ENCODE measurements at places on chromosomes 4 and X.

- peak; percentile 98 for DNase-seq
Measured at GRCh38 chr4:158873795-158874401, 105.1 kb downstream of the FNIP2 start.

GRCh38 chr4:38982361-38983095 lies 49.7 kb downstream of the TMEM156 start:
- DNase-seq = no peak

GRCh38 chrX:76439188-76439587 lies 11.7 kb downstream of the MAGEE1 start:
- DNase-seq = no peak

DNA sequence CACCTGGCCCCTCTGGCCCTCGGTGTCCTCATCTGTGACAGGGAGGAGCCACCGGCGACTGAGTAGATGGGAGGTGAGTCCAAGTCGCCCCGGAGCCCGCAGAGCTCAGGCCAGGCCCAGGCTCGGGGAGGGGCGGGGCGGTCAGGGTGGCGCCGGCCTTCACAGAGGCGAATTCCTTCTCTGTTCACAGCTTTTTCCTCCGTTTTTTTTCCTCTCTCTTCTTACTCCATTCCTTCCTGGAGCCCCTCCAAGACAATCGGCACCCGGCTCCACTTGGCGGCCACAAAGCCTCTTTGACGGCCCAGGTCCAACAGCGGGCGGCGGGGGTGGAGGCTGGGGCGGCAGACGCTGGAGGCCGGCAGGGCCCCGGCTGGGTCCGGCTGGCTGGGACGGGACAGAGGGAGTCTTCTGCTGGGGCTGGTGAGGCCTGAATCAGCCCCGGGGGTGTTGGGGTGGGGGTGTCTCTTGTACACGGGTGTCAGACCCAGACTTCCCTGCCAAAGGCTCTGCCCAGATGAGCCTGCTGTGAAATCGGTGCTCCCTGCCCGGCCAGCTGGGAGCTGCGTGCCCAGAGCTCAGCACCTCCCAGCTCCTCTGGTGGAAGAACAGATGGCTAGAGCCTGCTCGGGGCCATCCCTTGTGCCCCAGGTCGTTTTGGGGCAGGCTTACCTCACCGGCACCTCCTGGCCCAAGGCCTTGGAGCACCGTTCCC lies 22.6 kb downstream of the FGFRL1 start:
- no peak for DNase-seq

- no peak for DNase-seq
Measured at GRCh38 chr4:72365016-72365415, 204.0 kb downstream of the ADAMTS3 start.

- no peak for DNase-seq
Measured at GRCh38 chr4:3801521-3801920, 35.3 kb downstream of the ADRA2C start.

DNA sequence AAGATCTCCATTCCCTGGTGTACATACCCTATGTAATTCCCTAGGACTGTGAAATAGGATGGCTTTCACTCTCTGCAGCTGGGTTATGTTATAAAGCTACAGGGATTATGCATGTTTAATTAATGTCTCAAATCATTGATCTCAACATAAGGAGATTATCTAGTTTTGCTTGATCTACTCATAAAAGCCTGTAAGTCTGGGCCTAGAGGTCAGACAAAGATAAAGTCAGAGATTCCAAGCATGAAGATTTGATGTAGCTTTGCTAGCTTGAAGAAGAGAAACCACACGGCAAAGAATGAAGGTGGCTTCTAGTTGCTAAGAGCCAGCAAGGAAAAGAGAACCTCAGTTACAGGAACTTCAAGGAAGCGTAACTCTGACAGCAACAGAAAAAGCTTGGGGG lies 456.9 kb downstream of the CCSER1 start:
- no peak for DNase-seq

DNA sequence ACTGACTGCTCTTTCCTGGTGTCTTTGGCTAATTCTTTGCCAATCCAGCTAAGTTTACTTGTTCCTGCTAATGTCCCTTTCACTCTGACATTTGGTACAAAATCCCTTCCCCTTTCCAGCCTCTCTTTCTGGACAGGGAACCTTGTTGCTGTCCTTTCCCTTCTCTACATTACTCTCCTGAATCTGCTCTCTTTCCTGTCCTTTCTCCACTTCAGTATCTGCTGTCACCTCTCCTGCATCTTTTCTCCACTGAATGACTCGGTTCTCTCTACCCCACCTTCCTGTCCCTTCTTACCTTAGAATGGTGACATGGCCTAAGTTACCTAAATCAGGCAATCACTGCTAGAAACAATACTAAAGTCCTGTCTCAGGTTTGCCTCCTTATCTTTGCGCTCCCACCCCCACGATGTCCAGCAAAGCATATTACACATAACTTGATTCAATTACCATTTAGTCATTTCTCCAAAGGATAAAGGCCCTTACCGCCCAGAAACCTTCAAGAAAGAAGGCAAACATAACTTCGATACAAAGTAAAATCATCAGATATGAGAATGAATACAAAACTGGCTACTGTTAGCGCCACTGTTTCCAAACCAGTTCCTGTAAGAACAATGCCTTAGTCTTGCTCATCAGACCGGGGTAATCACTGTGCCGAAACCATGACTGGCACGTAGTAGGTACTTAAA lies 890 bp downstream of the BOD1L1 start:
- no peak for DNase-seq

GRCh38 chr4:13599159-13599558 lies 28.4 kb downstream of the BOD1L1 start:
- no peak for DNase-seq

DNA sequence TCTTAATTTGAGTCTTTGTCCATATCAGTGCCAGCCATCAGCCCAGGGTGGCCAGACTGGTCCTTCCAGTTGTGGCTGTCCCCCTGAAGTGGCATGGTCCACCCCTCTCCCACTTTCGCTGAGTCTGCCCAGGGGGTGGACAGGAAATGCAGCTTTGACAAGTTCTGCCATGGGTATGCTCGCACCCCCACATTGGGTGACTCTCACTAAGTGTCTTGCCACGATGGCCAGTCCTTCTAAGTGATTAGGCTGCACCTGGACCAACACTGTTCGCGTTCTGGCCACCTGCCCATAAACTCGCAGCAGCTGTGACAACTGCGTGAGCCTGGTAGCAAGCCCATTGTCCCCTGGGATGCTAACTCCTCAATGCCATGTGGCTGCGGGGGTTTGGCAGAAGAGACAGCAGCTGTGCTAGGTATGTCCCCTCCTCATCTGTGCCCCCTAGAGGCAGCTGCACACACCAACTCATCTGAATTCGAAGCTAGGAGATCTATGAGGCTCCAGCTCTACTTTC lies 10.0 kb upstream of the LNX1 start:
- DNase-seq = no peak

DNA sequence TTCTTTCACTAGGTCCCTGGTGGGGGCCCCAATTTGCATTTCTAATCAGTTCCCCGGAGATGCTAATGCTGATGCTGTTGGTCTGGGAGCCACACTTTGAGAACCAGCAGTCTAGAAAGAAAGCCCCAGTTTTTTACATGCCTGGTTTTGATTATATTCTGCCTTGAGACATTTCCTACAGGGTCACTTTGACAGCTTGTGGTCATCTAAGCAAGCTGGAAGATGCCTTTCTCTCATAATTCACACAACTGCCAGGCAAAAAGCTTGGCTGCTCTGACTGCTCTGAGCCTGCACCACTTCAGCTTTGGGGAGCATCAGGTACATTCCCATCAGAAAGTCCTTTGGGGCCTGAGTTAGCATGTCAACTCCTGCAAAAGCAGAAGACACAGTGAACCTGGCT lies 5.9 kb upstream of the PLAC1 start:
- peak; percentile 37 for DNase-seq

DNA sequence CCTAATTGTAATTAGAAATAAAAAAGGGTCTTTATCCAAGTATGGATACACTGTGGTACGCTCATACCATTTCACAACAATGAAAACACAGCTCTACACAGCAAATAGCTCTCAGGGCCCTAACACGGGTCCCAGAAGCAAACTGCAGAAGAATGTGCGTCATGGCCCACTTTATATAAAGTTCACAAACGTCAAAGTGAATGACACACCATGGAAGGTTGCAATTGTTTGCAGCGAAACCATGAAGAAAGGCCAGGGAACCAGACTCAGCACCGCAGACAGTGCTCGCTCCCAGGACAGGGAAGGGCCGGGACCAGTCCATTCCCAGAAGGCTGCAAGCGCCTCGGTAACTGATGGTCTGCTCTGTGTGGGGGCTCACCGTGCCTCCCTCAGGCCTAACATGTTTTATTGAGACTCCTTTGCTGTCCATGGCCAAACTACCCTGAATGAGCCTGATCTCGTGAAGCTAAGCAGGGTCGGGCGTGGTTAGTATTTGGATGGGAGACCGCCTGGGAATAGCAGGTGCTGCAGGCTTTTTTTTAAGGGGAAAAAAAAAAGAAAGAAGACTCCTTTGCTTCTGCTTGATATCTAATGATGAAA lies 47.8 kb downstream of the ACOX3 start:
- no peak for DNase-seq

GRCh38 chr4:186554914-186555827 lies at the start of gene MTNR1A:
Gene MTNR1A, minus strand, starts transcription at chr4:186555567. Its CDS starts 202 bp downstream, at chr4:186555365.
- no peak for DNase-seq

DNA sequence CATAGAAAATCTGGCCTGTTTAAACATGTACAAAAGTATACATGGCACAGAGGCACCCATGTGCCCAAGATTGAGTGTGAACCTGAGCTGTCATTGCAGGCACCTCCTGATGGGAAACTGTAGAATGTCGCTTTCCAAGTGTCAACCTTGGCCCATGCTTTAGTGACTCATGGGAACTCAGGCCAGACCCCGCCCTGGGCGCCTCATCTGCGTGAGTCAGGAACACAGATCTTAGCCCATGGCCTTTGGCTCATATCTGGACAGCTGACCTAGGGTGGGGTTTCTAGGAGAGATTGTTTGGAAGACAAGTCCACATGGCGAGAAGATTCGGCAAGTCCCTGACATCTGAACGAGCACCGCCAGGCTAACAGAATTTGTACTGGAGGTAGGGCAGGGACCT lies 50.0 kb downstream of the CYTL1 start:
- DNase-seq = peak; percentile 9

DNA sequence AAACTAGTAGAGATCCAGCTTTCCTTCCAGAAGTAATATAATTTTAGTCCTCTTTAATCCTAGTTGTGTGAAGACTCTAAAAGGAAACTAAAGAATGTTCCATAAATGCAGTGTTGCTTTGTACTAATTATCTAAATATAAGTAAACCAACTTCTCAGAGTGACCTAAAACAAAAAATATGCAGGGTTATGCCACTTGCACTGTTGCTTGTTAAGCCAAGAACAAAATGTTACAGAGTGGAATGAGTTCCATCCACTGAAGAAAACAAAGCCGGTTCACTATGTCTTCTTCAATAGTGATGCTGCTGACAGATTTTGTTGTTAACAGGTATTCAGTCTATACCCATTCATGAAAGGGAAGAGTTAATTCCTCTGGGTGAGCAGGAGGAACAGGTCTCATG lies 252.0 kb upstream of the DIAPH2 start:
- peak; percentile 16 for DNase-seq

- no peak for DNase-seq
Measured at GRCh38 chr4:174464949-174465348, 57.3 kb downstream of the HPGD start.

DNA sequence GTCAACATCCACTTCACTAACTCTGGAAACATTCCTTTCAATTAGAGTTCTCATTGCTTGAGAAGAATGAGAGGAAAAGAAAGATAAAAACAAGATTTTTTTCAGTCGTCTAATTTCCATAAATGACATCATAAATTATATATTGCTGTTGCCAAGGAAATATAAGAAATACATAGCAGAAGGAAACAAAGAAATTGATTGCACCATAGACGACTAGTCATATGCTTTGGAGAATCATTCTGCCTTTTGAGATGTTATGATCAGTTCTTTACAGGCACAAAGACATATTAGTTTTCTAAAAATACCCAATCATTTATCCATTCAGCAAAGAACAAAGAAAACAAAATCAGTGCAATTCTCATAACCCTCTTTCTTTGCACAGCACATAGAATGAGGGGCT lies 672 bp upstream of the C1QTNF7 start:
- no peak for DNase-seq
